Natural killer cell (primary cell): ENCODE measurements at places on chromosomes 16 and 17. TPM values are rescaled to one million over a fixed set of nuclear protein-coding genes. Genes with fewer than 3 reads are reported as not detected.

DNA sequence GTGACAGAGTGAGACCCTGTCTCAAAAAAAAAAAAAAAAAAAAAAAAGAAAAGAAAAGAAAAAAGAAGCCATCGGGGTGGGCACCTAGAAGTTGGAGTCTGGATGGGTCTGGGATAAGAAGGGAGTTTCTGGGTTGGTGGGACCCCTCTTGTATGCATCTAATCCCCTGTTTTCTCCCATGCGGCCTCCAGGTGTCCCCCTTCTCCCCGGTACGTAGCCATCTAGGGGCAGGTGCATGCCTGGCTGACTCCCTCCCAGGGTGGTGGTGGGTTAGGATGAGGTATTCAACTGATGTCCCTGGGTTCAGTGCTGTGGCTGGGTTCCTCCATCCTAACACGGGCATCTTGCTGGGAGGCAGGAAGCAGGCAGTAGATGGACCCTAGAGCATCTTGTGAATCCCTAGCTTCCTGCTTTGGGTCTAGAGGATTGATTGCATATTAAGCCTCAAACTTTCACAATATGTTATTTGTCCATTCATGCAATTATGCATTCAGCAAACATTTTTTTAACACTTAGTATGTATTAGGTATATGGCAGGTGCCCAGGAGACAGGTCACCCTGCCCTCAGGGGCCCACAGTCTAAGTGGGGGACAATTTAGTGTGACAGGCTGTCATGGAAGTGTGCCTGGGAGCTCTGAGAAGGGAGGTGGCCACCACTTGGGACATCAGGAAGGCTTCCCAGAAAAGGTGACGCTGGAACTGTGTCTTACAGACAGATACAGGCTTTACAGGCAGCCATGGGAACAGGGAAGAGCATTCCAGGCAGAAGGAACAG lies 13.1 kb downstream of the FMNL1 start:
- peaks cover 56% of the 10 kb centered on the region for H3K4me1 ChIP-seq
- no peaks in the 10 kb centered on the region for H3K27me3 ChIP-seq
- H3K27ac ChIP-seq = no peak overlapping the region
- DNase-seq = no peak
- peaks cover 76% of the 10 kb centered on the region for H3K36me3 ChIP-seq
- no peak overlapping the region for H3K4me3 ChIP-seq

DNA sequence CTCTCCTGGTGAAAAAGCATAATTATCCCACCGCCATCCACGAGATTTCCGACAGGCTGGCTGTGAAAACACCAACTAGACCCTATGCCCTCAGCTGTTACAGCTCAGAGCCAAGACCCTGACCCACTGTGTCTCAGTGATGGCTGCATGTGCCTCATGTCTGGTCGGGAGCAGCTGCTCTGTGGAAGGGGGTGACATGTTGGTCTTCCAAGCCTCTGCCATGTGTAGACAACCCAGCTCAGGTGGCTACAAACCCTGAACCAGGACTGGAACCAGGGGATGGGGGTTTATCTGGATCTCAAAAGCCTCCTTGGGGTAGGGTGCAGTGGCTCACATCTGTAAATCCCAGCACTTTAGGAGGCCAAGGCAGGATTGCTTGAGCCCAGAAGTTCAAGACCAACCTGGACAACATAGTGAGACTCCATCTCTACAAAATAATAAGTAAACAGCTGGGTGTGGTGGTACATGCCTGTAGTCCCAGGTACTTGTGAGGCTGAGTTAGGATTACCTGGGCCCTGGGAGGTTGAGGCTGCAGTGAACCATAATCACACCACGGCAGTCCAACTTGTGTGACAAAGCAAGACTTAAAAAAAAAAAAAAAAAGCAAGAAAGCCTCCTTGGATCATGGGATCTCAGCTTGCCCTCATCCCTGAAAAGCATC lies 220.3 kb downstream of the CPPED1 start:
- H3K27me3 ChIP-seq = no peaks in the 10 kb centered on the region
- DNase-seq = no peak
- no peak overlapping the region for H3K27ac ChIP-seq
- H3K4me3 ChIP-seq = no peak overlapping the region
- H3K4me1 ChIP-seq = no peaks in the 10 kb centered on the region

GCGR gene
- not detected for total RNA-seq

EME2 gene
- total RNA-seq = 30.0 TPM

DNA sequence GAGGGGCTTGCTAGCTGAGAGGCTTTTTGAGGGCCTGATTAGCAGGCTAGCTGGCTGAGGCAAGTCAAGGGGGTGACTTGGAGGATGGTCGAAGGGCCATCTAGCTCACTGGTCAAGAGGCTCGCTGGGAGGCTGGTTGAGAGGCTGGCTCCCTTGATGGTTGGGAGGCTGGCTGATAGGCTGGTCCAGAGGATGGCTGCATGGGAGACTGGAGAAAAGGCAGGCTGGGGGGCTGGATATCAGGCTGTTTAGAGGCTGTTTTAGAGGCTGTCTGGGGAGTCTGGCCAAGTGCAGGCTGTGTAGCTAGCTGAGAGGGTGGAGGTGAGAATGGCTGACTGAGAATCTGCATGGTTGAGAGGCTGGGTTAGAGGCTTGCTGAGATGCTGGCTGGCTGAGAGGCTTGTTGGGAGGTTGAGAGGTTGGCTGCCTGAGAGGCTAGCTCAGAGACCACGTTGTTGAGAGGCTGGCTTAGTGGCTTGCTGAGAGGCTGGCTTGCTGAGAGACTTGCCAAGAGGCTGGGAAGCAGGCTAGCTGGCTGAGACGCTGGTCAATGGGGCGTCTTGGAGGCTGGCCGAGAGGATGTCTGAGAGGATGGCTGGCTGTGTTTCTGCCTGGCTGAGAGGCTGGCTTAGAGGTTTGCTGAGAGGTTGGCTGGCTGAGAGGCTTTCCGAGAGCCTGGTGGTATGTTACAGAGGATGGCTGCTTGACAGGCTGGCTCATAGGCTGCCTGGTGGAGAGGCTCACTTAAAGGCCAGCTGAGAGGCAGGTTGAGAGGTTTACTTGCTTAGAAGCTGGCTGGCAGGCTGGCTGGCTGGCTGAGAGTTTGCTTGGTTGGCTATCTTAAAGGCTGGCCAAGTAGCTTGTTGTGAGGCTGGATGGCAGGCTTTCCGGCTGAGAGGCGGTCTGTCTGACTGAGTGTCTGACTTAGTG lies 36.6 kb upstream of the ACSM2B start:
- H3K4me1 ChIP-seq = no peaks in the 10 kb centered on the region
- no peaks in the 10 kb centered on the region for H3K36me3 ChIP-seq
- H3K27ac ChIP-seq = no peak overlapping the region
- H3K4me3 ChIP-seq = no peak overlapping the region

DNA sequence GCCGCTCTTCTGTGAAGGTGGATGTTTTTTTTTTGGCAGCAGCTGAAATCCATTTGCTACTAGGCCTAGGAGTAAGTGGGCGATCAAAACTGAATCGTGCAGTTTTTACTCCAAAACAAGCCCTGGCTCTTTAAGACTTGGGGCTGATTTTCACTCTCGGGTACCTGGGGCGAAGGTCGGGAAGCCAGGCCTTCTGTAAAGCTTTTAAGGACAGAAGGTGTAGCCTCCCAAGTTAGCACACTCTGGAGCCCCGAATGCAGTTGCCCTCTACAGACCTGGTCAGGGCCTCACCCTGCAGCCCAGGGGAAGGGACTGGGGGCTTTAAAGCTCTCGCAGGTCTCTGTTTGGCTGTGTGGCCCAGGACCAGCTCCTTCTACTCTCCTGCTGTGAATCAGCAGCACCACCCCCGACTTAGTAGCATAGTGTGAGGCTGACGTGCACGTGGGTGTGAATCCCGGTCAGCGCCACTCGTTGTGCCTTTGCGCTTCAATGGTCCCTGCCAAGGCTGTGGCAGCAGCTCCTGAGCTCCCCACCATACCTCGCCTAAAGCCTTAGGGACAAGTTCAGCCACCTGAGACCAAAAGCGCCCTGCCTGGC lies 49.9 kb downstream of the TMEM235 start:
- no peaks in the 10 kb centered on the region for H3K27me3 ChIP-seq
- no peaks in the 10 kb centered on the region for H3K4me1 ChIP-seq
- no peak overlapping the region for H3K27ac ChIP-seq
- no peak for DNase-seq
- no peaks in the 10 kb centered on the region for H3K36me3 ChIP-seq

DNA sequence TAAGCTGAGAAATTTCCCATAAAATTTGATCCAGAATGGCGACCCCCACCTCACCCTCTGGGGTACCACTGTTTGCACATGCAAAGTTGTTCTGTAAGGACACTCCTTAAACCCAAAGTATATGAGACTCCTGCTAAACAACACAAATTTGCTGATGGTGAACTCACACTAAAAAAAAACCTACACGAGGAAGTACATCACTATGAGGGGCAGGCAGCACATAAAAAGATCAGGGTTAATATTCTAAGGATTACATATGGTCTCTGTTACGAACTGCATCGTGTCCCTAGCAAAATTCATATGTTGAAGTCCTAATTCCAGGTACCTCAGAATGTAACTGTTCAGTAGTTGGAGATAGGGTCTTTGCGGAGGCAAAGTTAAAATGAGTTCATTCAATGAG lies 60.3 kb downstream of the LYRM1 start:
- no peak overlapping the region for H3K27ac ChIP-seq
- no peaks in the 10 kb centered on the region for H3K4me1 ChIP-seq
- H3K36me3 ChIP-seq = no peaks in the 10 kb centered on the region
- no peaks in the 10 kb centered on the region for H3K27me3 ChIP-seq
- no peak overlapping the region for H3K4me3 ChIP-seq
- no peak for DNase-seq

DNA sequence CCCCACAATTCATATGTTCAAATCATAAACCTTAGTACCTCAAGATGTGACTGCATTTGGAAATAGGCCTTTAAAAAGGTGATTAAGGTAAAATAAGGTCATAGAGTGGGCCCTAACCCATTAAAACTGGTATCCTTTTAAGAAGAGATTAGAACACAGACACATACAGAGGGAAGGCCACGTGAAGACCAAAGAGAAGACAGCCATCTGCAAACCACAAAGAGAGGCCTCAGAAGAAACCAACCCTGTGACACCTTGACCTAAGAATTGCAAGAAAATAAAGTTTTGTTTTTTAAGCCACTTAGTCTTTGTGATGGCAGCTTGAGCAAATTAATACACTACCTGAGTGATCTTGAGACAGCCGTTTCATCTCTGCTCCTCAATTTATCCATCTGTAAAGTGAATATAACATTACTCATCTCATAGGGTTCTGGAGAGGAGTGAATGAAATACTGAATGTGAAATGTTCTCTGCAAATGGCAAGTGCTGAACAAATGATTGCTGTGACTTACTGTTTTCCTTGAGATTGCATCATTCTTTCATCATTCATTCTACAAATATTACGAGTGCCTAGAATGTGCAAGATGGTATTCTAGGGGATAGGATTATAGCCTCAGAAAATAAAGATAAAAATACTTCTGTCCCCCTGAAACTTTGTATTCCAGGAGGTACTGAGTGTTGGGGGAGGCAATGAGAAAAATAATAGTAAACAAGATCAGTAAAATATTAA lies 222.0 kb upstream of the CDH13 start:
- no peaks in the 10 kb centered on the region for H3K27me3 ChIP-seq
- no peaks in the 10 kb centered on the region for H3K4me1 ChIP-seq
- H3K36me3 ChIP-seq = no peaks in the 10 kb centered on the region
- no peak for DNase-seq
- no peak overlapping the region for H3K27ac ChIP-seq
